ENCODE measurements at places on chromosomes 6 and 20.

DNA sequence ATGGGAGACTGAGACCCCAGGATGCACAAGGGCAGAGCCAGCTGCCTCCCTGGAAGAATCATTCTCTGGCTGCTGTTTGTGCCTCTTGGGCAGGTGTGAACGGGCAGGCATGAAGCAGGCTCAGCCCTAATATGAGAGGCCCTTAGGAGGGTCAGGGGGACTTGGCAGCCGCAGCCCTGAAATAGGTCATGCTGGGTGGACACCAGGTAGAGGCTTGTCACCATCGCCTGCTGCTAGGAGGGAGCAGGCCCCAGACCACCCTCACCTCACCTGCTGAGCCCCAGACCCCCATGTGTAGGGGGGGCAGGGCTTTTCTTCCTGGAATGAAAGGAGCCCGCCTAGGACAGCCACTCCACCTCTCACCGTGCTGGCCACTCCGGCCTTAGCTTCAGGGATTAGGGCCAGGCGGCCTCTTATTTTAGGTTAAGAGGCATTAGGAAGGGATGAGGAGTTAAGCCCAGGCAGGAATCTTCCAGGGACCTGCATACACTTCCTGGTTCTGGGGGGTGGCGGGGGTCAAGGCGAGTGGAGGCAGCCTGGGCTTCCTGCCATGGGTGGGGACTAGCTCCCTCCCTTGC is 92.4 kb downstream of the ASXL1 start:
- DNase-seq: no peak

DNA sequence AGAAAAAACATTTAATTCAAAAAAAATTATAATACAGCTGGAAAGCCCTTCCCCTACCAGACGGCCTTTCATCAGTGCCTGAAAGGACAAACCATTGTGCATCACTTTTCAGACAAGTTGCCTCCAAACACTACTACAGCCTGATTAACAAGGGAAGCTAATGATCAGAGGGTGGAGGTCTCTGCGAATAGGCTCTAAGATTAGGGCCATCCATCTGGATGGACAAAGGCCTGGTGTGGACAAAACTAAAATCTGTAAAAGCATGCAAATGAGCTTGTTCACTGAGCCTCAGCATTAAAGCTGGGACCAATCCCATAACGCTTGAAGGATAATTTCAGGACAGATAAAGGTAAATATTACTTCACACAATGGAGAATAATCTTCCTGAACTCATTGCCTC is 228.7 kb upstream of the PLN start:
- DNase-seq: no peak

DNA sequence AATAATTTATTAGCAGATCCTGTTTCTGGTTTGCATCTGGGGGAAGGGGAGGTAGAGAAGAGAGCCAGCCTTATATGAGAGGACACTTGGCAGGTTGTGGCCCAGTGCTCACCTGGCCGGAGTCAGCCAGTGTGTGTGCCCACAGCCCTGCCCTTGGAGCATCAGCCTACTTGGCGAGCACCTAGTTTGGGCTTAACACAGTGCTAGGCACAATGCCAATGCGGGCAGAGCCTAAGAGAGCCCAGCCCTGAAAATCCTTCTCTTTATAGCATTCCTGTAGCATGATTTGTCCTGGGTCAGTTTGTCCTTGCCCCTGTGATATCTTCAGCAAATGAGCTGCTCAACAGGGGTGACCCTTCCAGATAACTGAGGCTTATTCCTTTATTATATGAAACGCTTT is 73.0 kb downstream of the SLX4IP start:
- no peak for DNase-seq

GRCh38 chr20:4509825-4510522 is 211.7 kb upstream of the PRND start:
- DNase-seq: no peak

DNA sequence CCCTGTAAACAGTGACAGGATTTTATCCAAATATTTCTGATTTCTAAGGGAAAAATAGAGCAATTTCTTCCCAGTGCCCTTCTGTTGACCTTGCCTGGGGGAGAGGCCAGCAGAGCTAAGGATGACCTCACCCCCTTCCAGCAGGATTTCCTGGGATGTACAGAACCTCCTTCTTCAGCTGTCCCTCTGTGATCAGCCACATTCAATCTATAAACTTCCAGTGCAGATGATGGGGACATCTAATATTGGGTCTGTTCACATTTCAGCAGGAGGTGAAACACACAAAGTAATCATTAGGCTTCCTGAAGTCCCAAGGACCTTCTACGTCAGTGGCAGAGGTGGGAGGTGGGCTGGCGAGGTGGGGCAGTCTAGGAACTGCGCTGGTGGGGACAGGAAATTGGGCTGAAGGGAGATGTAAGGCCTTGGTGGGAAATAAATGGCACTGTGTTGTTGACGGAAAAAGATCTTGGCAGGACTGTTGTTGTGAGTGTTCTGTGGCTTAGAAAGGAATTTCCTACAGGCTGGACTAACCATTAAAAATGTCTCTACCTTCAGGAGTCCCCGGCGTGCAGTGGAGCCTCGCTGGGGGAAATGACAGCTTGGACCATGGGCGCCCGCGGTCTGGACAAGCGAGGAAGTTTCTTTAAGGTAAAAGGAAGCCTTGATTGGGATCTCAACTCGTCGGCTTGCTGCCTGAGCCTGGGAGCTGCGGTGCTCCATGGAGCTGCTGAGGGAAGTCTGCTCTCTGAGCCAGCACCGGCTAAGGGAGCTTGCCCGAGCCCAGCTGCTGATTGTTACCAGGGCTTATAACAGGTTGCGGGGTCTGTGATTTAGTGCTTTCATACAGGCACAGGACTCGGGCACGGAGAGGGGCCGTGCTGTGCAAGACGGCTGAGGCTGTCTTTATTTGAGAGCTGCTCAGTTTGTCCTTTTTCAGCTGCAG is 127.9 kb upstream of the NAA20 start:
- DNase-seq: no peak
